Substantia nigra (tissue), 51 donors: ENCODE measurements at places on chromosomes 2 and 18.

GRCh38 chr2:121309801-121310200 lies 24.8 kb upstream of the TFCP2L1 start:
- DNase-seq: no peak

GRCh38 chr2:19301706-19302105 lies 56.7 kb downstream of the OSR1 start:
- DNase-seq: no peak

- DNase-seq: no peak
Observed at GRCh38 chr2:211867845-211868451, 670.7 kb downstream of the ERBB4 start.

- no peak for DNase-seq
Observed at GRCh38 chr2:234444893-234445292, 52.0 kb downstream of the ARL4C start.

DNA sequence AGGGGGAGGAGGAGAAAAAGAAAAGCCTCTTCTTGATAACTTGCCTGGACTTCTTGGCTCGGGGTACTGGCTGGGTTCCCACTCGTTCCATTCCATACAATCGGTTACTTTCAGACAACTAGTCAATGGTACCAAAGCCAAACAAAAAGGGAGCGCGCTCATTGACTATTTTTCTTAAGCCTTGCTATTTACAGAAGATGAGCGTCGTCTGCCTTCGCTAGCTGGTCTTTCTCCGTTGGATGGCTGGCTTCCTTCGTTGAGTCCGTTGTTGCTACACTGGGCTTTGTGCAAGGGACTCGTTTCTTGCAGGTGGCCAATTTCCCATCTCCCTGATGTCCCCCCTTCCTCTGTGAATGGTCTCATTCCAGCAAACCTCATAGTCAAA lies 260.4 kb downstream of the ZNF516 start:
- no peak for DNase-seq

- no peak for DNase-seq
Observed at GRCh38 chr2:213627054-213627710, 342.9 kb downstream of the SPAG16 start.

DNA sequence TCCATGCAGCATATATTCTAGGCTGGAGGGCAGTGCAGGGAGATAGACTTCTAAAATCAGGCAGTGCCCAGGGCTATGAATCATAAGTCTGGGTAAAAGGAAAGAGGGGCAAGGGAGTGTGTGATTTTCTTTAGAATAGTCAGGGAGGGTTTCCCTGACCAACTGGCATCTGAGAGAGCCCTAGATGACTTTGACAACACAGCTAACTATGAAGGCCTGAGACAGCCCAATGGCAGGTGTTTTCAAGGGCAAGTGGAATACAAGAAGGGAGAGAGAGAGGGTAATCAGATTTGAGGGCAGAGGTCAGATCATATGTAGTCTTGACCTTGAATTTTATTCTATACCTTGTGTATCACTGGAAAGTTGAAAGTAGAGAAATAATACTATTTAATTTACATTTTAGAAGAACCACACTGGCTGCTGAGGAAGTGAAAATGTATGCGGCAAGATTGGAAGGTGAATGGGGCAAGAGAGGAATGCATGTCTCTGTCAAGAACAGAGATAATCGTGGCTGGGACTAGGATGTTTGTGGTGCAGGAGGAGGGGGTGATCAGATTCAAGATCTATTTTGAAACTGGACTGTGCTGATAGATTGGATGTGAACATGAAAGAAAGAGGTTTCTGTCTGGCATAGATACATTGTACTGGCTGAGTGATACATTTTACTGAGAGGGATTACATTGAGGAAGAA lies 1.9 kb upstream of the ITGB6 start:
- no peak for DNase-seq

- no peak for DNase-seq
Observed at GRCh38 chr2:199902486-199903110, 8.5 kb upstream of the C2orf69 start.

GRCh38 chr18:50992351-50992762 lies 24.5 kb downstream of the ELAC1 start:
- DNase-seq: no peak

GRCh38 chr2:150474326-150475074 lies 13.0 kb downstream of the RND3 start:
- DNase-seq: no peak

DNA sequence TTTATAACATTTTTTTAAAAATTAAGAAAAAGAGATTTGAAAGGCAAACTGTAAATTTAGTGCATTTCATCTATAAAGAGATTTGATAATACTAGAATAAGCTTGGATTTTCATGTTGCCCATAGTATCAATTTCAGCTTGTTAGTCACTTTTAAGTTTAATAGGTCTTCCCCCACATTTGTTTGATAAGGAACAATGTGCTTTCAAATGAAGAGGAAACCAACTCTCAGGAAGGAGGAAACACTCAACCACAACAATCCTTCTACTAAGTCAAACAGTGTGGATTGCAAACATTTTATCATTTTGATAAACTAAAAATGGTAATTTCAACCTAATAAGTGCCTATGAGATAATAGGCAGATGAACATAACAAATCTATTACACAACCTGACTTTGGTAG lies 397.1 kb upstream of the CDH20 start:
- no peak for DNase-seq

- no peak for DNase-seq
Observed at GRCh38 chr18:24548583-24548982, 88.1 kb downstream of the HRH4 start.

- DNase-seq: peak; percentile 56
Observed at GRCh38 chr18:13218368-13218991, at the start of gene LDLRAD4. TSS of gene LDLRAD4 (plus strand) at chr18:13218760.

DNA sequence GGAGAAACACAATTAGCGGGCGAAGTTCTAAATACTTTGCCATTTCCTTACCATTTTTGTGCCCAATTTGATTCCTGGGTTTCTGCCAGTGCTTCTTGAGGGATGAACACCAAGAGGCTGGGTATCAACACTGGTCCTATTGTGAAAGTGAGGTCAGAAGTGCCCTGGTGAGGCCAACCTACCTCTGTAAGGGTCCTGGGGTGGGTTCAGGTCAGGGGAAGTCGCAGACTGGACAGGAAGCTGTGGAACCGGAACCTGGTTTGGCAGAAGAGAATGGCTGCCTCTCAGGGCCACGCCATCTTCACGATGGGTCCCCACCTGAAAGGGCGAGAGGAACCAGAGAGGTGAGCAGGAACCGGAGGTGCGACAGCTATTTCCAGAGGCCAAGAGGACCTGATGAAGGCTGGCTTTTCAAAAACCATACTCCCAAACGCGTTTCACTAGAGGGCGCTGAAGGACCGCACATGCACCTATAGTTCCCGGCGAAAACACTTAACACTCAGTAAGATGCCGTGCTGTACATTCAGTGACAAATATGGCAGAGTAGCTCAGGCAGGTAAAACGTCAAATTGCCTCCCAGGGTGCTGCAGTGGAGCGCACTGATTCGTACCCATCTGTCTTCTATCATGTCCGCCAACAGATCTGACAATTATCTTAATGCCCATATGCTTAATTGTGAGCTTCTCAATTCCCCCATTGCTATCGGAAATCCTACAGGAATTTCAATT lies 275.3 kb upstream of the CCDC68 start:
- DNase-seq: peak; percentile 57

- no peak for DNase-seq
Observed at GRCh38 chr2:25187729-25188350, 19.5 kb upstream of the POMC start.

GRCh38 chr18:48021273-48021914 lies 90.9 kb upstream of the SMAD2 start:
- DNase-seq: no peak

- no peak for DNase-seq
Observed at GRCh38 chr2:29587402-29588190, 333.8 kb downstream of the ALK start.

GRCh38 chr18:38453880-38454279 lies 888.3 kb upstream of the CELF4 start:
- DNase-seq: no peak

GRCh38 chr2:38491436-38491835 lies 111.3 kb downstream of the HNRNPLL start:
- no peak for DNase-seq

DNA sequence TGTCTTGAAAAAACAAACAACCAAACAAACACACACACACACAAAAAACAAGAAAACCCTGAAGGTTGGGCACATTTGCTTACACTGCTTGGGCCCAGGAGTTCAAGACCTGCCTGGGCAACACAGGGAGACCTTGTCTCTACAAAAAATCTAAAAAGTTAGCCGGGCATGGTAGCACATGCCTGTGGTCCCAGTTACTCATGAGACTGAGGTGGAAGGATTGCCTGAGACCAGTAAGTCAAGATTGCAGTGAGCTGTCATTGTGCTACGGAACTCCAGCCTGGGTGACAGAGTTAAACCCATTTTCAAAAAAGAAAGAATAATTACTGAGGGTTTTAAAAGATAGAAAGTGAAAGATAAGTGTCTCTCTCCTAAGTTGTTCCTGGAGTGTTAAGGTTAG lies 103.4 kb downstream of the MBD5 start:
- DNase-seq: no peak
